Aorta (tissue), 5 donors: ENCODE measurements at places on chromosomes 5 and 9. TPM values are rescaled to one million over a fixed set of nuclear protein-coding genes. Genes with fewer than 3 reads are reported as not detected.

IRX1 gene
- 4.3 TPM for total RNA-seq

LEAP2 gene
- 1.3 TPM for total RNA-seq

STPG3 gene
- not detected for total RNA-seq

TMEM252 gene
- not detected for total RNA-seq

ATG10 gene
- total RNA-seq, result 7.1 TPM

IL4 gene
- total RNA-seq, result not detected

SGCD gene
- 31.2 TPM for total RNA-seq

CARD6 gene
- total RNA-seq, result 10.4 TPM

PLEKHG4B gene
- total RNA-seq, result 0.21 TPM

RNF130 gene
- 95.8 TPM for total RNA-seq

SLC2A8 gene
- 21.0 TPM for total RNA-seq

HTR1A gene
- 0.52 TPM for total RNA-seq

DNA sequence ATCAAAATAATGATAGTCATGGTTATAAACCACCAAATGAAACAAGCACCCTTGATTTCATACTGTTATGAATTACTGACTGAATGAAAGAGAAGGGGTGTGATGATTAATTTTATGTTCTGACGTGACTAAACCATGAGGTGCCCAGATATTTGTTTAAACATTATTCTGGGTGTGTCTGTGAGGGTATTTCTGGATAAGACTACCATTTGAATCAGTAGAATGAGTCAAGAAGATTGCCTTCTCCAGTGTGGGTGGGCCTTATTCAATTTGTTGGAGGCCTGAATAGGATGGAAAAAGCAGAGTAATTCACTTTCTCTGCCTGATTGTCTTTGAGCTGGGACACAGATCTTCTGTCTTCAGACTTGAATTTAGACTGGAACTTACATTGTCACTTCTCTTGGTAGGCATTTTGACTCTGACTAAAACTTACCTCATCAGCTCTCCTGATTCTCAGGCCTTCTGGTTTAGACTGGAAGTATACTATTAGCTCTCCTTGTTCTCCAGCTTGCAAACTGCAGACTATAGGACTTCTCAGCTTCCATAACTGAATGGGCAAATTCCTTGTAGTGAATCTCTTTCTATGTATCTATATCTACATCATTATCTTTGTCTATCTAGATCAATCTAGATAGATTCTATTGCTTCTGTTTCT lies 321.9 kb upstream of the TARS1 start:
- H3K27me3 ChIP-seq, result no peaks in the 10 kb centered on the region
- no peaks in the 10 kb centered on the region for H3K4me1 ChIP-seq
- H3K27ac ChIP-seq, result no peak overlapping the region
- DNase-seq, result no peak

DNA sequence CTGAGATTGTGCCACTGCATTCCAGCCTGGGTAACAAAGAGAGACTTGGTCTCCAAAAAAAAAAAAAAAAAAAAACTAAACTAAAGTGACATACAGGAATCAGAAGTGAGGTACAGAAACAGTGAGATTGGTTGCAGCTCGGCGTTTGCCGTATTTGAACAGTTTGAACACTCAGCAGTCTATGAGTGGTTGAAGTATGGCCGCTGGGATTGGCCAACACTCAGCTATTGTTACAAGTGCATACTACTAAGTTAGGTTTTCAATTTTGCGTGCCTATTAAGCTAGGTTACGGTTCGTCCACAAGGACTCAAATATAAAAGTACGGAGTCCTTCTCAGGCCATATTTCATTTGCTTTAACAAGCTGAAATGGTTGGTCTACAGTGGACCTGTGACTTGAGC lies 3.3 kb upstream of the TSC1 start:
- H3K4me3 ChIP-seq, result no peak overlapping the region
- H3K36me3 ChIP-seq, result no peaks in the 10 kb centered on the region
- H3K27me3 ChIP-seq, result no peaks in the 10 kb centered on the region

- no peaks in the 10 kb centered on the region for H3K27me3 ChIP-seq
- no peaks in the 10 kb centered on the region for H3K36me3 ChIP-seq
- H3K27ac ChIP-seq, result no peak overlapping the region
- H3K4me3 ChIP-seq, result no peak overlapping the region
- no peak for DNase-seq
These were observed 8.9 kb downstream of the IRF1 start for GRCh38 chr5:132481596-132482211.

GRCh38 chr5:129460672-129460935 lies 506 bp downstream of the ADAMTS19 start:
- H3K4me3 ChIP-seq, result peak overlapping the region; percentile 63
- no peaks in the 10 kb centered on the region for H3K27me3 ChIP-seq
- no peaks in the 10 kb centered on the region for H3K36me3 ChIP-seq
- no peaks in the 10 kb centered on the region for H3K4me1 ChIP-seq
- H3K27ac ChIP-seq, result no peak overlapping the region

GRCh38 chr5:109299557-109299956 lies 110.2 kb downstream of the PJA2 start:
- no peaks in the 10 kb centered on the region for H3K27me3 ChIP-seq
- no peak for DNase-seq
- no peak overlapping the region for H3K27ac ChIP-seq
- H3K36me3 ChIP-seq, result no peaks in the 10 kb centered on the region
- H3K4me1 ChIP-seq, result no peaks in the 10 kb centered on the region

DNA sequence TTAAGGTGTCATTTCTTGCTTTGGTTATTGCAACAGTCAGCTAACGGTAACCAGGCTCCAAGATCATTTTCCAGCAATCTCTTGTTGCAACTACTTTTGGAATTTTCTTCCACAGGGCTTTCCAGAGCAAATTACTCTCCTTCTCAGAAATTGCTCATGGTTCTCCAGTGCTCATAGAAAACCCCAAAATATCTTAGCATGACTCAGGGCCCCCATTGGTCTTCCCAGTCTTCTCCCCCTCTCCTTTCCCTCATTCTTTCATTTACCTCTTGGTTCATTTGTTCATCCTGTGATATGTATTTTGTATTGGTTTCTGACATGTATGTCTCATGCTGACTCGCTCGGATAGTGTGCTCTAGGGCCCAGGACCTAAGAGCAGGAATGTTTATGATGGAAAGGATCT lies 35.6 kb downstream of the WWC1 start:
- no peak overlapping the region for H3K4me3 ChIP-seq
- H3K36me3 ChIP-seq, result no peaks in the 10 kb centered on the region
- H3K27ac ChIP-seq, result no peak overlapping the region
- no peaks in the 10 kb centered on the region for H3K4me1 ChIP-seq
- DNase-seq, result no peak
- H3K27me3 ChIP-seq, result no peaks in the 10 kb centered on the region

GRCh38 chr5:110268985-110269384 lies 457.5 kb downstream of the TMEM232 start:
- H3K4me1 ChIP-seq, result peaks cover 2% of the 10 kb centered on the region
- no peaks in the 10 kb centered on the region for H3K27me3 ChIP-seq
- H3K36me3 ChIP-seq, result no peaks in the 10 kb centered on the region
- no peak for DNase-seq
- H3K27ac ChIP-seq, result peak overlapping the region; percentile 67

- H3K4me1 ChIP-seq, result no peaks in the 10 kb centered on the region
- no peaks in the 10 kb centered on the region for H3K27me3 ChIP-seq
- no peaks in the 10 kb centered on the region for H3K36me3 ChIP-seq
These were observed 4.7 kb downstream of the CXXC5 start for GRCh38 chr5:139652788-139653241.

DNA sequence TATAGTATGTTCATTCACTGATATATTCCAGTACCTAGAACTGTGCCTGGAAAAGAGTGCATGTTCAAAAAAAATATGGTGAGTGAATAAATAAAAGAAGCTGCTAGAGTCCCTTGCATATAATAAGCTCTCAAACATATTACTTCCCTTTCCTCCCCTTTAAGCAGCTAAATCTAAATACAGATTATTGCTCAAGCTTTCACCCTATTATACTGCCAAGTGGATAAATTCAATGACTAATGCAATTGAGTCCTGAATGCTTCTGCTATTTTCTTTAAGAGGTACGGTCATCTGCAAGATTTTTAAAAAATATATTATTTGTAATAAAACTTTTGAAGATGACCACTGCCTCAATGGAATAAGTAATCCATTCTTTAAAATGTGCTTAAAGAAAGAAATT lies 248.4 kb downstream of the PLK2 start:
- H3K27me3 ChIP-seq, result no peaks in the 10 kb centered on the region
- DNase-seq, result no peak
- no peaks in the 10 kb centered on the region for H3K36me3 ChIP-seq
- H3K4me3 ChIP-seq, result no peak overlapping the region
- H3K4me1 ChIP-seq, result no peaks in the 10 kb centered on the region
- no peak overlapping the region for H3K27ac ChIP-seq

DNA sequence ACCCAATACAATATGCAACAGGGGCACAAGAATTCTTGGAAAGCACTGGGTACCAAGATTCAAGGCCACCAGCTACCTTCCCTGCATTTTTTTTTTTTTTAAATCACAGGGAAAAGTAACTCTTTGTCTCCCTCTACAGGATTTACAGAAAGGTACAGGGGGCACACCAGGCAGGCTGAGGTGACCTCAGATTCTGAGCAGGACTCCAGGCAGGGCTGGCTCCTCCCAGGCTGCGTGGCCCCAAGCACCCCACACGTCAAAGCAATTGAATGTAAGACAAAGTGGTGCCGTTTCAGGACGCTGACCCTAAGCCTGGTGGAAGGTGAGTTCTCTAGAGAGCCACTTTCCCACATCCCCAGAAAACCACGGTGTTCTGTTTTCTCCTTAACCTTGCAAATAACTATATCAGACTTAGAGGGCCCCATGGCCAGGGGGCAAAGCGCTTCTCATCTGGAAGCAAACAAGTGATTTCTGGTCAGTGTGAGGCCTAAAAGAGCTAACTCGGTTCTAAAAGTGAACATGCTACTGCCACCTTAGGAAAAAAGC lies 222.6 kb downstream of the ROR2 start:
- no peak overlapping the region for H3K27ac ChIP-seq
- no peaks in the 10 kb centered on the region for H3K27me3 ChIP-seq
- no peak for DNase-seq
- no peaks in the 10 kb centered on the region for H3K36me3 ChIP-seq
- H3K4me1 ChIP-seq, result no peaks in the 10 kb centered on the region

DNA sequence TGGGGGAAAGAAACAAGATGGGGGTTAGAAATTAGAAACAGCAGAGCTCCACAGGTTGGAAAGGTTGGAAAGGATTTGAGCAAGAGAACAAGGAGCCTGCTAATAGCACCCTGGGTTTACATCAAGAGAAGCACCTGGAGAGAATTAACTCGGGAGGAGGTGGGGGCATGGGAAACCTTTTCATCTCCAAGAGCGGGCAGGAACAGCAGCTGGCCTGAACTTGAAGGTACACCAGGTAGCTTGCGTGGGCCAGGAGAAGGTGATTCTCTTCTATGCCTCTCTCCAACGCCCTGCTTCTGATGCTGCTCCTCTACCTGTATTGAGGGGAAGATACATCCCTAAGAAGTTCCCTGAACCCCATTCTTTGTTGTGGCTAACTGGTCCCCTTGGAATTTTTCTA lies 37.1 kb upstream of the GLRX start:
- no peak for DNase-seq
- H3K36me3 ChIP-seq, result no peaks in the 10 kb centered on the region
- H3K27ac ChIP-seq, result peak overlapping the region; percentile 58
- H3K4me1 ChIP-seq, result peaks cover 7% of the 10 kb centered on the region
- no peak overlapping the region for H3K4me3 ChIP-seq

- peak; percentile 70 for DNase-seq
- H3K4me3 ChIP-seq, result no peak overlapping the region
- H3K36me3 ChIP-seq, result no peaks in the 10 kb centered on the region
- no peaks in the 10 kb centered on the region for H3K27me3 ChIP-seq
- no peaks in the 10 kb centered on the region for H3K4me1 ChIP-seq
- H3K27ac ChIP-seq, result no peak overlapping the region
These were observed 49.7 kb upstream of the NKD2 start for GRCh38 chr5:958701-959571.

GRCh38 chr5:149503006-149503405 lies 48.2 kb downstream of the CSNK1A1 start:
- H3K4me1 ChIP-seq, result no peaks in the 10 kb centered on the region
- no peak overlapping the region for H3K4me3 ChIP-seq
- H3K36me3 ChIP-seq, result peaks cover 1% of the 10 kb centered on the region
- no peak overlapping the region for H3K27ac ChIP-seq

- H3K4me1 ChIP-seq, result no peaks in the 10 kb centered on the region
- no peak overlapping the region for H3K27ac ChIP-seq
- no peak overlapping the region for H3K4me3 ChIP-seq
- H3K36me3 ChIP-seq, result no peaks in the 10 kb centered on the region
These were observed 593.2 kb downstream of the ELAVL2 start for GRCh38 chr9:23232831-23233230.

GRCh38 chr5:134592141-134592746 lies 40.4 kb downstream of the SAR1B start:
- H3K36me3 ChIP-seq, result no peaks in the 10 kb centered on the region
- DNase-seq, result no peak
- H3K27ac ChIP-seq, result no peak overlapping the region
- no peaks in the 10 kb centered on the region for H3K27me3 ChIP-seq
- H3K4me1 ChIP-seq, result peaks cover 5% of the 10 kb centered on the region

GRCh38 chr9:98540476-98540875 lies 168.3 kb downstream of the GABBR2 start:
- DNase-seq, result no peak
- no peaks in the 10 kb centered on the region for H3K27me3 ChIP-seq
- H3K27ac ChIP-seq, result no peak overlapping the region
- H3K4me1 ChIP-seq, result no peaks in the 10 kb centered on the region

- H3K27me3 ChIP-seq, result no peaks in the 10 kb centered on the region
- H3K4me3 ChIP-seq, result no peak overlapping the region
- DNase-seq, result no peak
These were observed 688.8 kb downstream of the SEMA5A start for GRCh38 chr5:8857051-8857450.

GRCh38 chr5:4941161-4941560 lies 199.0 kb upstream of the ADAMTS16 start:
- no peak for DNase-seq
- no peaks in the 10 kb centered on the region for H3K36me3 ChIP-seq

DNA sequence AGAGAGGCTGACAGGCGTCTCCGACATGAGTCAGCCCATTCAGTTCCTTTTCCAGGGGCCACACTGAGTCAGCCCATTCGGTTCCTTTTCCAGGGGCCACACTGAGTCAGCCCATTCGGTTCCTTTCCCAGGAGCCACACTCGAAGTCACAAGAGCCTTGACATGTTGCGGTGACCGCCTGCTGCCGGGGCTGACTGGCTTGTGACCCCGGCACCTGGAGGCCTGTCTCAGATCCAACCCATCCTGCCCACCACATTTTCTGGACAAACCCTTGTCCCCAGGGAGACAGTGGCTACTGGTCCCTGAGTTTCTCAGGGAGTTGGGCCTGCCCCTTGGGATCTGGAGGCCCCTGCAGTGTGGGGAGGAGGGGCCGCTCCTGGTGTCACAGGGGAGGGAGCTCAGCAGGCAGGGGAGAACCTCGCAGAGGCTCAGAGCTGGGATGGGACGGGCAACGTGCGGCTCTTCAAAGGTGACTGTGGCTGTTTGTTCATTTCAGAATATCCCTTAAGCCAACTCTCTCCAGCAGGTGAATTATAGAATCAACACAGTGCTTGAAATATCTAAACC lies 40.5 kb upstream of the LPCAT1 start:
- H3K4me1 ChIP-seq, result no peaks in the 10 kb centered on the region
- H3K36me3 ChIP-seq, result no peaks in the 10 kb centered on the region
- peak; percentile 88 for DNase-seq
- H3K27me3 ChIP-seq, result no peaks in the 10 kb centered on the region
- H3K4me3 ChIP-seq, result no peak overlapping the region

- H3K27me3 ChIP-seq, result no peaks in the 10 kb centered on the region
- H3K4me3 ChIP-seq, result no peak overlapping the region
- H3K27ac ChIP-seq, result no peak overlapping the region
- H3K4me1 ChIP-seq, result no peaks in the 10 kb centered on the region
These were observed 164.4 kb downstream of the ZSWIM6 start for GRCh38 chr5:61496446-61496845.

GRCh38 chr5:35306716-35307365 lies 76.6 kb upstream of the PRLR start:
- no peak overlapping the region for H3K4me3 ChIP-seq
- no peaks in the 10 kb centered on the region for H3K4me1 ChIP-seq
- no peak for DNase-seq
- no peaks in the 10 kb centered on the region for H3K36me3 ChIP-seq
- H3K27ac ChIP-seq, result no peak overlapping the region
